Muscle of back (tissue), 13 donors: ENCODE measurements at places on chromosomes 3 and 15. TPM values are rescaled to one million over a fixed set of nuclear protein-coding genes. Genes with fewer than 3 reads are reported as not detected.

The ISY1 gene
- polyA plus RNA-seq = 35.9 TPM

DNA sequence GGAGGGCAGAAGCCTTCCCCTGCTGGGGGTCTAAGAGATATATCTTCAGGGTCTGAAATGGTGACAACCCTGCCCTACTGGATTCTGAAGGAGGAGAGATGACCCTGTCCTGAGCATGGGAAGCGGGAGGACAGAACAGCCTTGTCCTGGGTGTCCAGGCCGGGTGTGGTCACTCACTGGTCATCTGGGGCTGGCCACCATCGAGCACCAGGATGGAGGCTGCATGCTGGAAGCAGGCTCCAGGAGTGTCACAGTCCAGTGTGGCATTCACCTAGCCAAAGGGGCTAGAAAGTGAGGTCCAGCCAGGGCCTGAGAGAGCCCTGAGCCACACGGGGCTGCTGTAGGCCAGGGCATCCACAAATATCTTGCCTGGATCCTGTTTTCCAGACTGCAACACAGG is 5.2 kb downstream of the CDHR4 start:
- no peak for DNase-seq

DNA sequence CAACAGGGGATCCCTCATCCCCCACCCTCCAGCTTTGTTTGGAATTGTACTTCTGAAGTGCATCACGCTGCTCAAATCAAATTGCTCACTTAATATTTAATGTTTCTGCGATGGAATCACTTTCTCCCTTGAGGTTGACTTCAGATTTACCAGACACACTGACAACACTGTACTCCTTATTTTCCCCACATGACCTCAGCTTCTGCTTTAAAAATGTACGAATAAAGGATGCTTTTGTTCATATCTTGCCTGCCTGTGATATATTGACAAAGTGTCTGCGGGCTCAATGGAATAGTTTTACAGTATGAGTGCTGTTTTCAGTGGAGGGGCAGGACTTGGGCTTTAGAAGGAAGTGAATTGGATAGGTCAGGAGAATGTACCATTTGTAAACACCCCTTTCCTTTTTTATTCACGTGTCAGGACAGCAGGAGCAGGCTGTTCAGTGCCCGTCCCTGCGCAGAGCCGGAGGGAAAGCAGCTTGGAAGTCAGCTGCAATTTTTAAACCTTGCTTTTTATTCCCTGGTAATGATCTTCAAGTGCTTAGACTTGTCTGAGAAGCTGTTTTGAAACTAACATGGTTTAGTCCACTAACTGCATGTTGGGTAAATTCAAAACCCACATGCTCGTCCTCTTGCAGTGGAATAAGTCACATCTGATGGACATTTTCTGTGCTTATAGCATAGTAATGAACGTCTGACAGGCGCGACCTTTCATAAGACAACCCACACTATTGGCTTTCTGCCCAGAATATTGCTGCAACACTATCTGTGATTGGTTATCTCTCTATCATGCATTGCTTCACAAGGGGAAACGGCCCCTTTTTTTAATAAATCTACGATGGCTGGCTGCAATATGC is 29.9 kb downstream of the MBNL1 start:
- DNase-seq = peak; percentile 95

DNA sequence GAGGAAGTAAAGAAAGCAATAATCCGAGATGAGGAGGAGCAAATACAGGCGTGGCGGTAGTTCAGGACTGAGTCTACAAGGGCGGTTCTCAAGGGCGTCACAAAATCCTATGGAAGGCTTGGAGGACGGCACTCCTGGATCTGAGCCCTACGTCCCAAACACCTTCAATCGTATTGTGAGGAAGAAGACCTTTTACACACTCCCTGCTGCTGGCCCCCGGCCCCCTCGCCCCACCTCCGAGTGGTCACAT is 747 bp downstream of the PLD1 start:
- DNase-seq = peak; percentile 67

DNA sequence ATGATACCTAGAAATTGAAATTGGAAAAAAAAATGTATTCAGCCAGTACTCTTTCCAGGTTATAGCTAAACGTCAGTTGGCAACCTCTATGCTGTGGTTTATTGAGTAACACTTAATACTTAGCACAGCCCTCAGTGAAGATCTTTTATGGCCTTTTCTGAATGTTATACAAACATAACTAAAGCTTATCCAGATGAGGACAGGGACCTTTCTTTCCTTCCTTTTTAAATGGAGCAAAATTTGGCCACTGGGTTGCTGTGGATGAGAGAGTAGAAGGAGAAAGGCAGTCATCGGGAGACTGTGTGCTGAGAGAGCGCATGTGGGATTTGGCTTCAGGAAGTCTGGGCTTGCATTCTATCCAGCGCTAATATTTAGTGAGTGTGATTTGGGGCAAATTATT is 36.1 kb downstream of the IGF1R start:
- DNase-seq = peak; percentile 72
